ENCODE measurements at places on chromosomes 6 and 20.

DNA sequence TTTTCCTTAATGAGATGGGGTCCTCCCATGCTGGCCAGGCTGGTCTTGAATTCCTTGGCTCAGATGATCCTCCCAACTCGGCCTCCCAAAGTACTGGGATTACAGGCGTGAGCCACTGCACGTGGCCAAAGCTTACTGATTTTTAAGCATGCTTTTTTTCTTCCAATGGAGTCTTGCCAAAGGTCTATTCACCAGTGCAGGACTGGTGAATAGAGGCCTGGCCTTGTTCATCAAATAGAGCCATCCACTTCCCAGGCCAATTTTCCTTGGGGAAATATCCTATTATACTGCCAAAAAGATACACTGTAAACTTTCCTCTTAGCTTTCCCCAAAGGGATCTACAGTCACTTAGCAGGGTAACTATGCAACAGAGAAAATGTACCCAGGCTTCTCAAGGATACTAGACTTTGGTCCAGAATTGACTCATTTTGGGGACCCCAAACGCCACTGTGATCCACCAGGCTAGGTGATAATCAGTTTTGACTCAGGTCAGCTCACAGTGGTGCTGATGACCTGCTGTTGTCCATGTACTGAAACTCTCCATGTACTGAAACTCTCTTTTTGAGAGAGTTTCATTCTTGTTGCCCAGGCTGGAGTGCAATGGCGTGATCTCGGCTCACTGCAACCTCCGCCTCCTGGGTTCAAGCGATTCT lies 91.8 kb downstream of the REPS1 start:
- no peak for DNase-seq

DNA sequence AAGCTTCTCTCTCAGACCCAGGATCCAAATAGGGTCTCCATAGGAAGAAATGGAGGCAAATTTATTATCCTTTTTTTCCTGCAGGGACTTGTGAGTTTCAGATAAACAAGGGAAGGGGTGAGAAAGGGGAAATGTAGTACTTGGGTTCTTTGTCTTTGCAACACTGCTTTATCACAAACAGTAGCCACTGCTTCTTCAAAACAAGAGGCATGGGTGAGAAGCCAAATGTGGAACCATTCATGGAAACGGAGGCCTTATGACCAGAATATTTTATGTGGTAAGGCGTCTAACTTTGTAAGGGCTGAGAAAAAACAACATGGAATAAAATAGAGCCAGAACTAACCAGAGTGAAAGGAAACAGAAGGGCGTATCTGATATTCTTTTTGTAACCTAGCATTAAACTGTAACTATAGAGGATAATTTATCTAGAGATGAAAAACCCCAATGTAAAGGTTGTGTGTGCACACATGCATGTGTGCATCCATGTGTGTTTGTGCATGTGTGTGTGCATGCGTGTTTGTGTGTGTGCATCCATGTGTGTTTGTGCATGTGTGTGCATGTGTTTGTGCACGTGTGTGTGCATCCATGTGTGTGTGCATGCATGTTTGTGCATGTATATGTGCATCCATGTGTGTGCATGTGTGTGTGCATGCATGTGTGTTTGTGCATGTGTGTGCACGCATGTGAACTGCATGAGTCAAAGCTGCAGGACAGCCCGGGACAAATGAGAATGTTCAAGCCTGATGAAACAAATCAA lies 143.3 kb upstream of the SMLR1 start:
- DNase-seq, result no peak

- DNase-seq, result no peak
Observed at GRCh38 chr6:128574402-128574801, 54.0 kb upstream of the PTPRK start.

- DNase-seq, result no peak
Observed at GRCh38 chr20:19095762-19096161, 116.7 kb upstream of the SLC24A3 start.

- no peak for DNase-seq
Observed at GRCh38 chr20:1310506-1311190, 18.3 kb downstream of the SDCBP2 start.

GRCh38 chr6:111652156-111652555 lies 46.5 kb upstream of the TRAF3IP2 start:
- DNase-seq, result no peak

DNA sequence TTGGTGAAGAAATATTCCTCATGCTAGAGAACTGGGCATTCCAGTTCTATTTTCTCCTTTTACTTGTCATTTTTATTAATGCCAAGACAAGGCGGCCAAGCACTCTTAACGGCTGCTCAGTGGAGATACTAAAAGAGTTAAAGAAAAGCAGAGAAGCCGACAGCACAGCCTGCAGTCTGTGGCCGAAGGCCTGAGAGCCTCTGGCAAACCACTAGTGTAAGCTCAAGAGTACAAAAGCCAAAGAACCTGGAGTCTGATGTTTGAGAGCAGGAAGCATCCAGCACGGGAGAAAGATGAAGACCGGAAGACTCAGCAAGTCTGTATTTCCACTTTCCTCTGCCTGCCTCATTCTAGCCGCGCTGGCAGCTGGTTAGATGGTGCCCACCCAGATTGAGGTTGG lies 167.1 kb upstream of the FUT9 start:
- no peak for DNase-seq

DNA sequence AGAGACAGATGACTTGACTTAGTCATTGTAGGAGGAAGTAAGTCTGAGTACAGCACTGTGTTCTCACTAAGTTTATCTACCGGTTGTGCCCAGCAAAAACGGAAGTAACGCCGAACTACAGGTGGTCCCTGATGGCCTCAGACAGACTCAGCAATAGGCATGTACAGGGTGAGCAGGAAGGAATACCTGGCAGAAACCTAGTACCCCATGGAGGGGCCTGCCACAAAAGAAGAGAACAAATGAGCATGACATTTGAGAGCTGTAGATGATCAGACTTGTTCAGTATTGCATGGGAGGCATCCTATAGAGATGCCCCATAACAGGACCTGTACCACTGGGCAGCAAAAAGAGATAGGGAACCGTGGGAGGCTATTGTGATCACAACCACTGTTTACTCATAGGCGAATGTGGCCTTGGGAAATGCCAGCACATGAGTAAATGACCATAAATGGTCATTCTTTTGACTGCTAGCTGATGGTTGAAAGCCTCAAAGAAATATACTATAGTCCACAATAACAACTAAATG lies 106.4 kb upstream of the TAB2 start:
- no peak for DNase-seq

DNA sequence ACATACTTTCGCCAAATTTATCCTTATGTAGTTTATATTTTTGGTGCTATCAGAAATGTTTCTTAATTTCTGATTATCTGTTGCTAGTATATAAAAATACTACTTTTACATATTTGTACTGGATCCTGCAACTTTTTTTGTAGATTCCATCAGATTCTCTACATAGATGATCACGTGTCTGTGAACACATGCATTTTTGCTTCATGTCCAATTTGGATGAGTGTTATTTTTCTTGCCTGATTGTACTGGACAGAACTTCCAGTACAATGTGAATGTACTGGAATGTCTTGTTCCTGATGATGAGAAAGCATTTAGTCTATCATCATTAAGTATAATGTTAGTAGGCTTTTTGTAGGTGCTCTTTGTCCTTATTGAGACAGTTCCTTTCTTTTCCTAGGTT lies 25.0 kb upstream of the SSR1 start:
- DNase-seq, result no peak

DNA sequence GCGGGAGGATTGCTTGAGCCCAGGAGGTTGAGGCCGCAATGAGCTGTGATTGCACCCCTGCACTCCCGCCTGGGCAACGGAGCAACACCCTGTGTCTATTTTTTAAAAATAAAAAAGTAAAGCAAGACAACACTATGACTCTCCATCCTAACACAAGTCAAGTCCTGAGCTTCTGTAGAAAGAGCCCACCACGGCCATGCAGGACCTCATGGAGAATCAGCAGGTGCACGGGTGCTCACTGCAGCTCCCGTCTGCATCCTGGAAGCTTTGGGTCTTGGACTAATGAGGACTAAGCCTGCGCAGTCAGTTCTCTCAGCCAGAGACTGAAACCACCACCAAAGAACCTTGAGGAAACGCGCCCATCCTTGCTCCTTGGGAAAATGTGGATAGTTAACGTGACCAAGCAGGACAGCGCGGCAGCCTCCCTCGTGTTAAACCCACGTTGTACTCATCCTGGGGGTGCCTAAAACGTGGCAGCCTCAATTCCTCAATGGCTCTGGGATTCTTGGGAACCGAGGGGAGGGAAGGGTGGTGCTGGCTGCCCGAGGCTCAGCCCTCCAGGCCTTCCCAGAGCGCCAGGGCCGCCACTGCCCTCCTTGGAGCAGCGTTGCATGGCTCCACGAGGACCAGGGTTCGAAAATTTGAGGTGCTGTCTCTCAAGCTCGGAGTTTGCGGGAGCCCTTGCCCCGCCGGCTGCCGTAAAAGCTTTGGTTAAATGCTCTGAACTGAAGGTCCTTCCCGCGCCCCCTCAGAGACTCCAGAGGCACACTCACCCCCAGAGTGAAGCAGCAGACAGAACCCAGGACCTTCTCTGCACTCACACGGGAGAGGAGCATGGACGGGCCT lies 29.0 kb downstream of the DLL1 start:
- no peak for DNase-seq

DNA sequence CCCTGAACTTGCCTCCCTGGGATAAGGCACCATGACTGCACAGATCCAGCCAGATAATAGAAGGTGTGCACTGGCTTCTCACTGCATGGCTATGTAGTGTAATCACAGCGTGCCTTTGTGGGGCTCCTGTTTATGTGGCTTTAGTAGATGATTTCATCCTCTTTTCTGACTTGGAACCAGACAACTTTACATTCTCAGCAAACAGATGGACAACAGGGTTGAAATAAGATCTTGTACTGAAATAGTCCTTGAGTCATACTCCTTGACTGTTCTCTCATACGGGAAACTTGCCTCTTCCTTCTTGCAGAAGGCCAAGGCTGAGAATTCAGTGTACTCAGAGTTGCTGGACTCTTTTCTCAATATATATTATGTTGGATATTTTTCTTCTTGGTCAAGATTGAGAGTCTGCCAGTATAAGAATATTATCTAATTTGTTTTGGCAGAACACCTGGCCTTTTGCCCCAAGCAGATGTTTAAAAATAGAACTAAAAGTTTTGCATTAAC lies 25.0 kb upstream of the RNF144B start:
- DNase-seq, result no peak

All from occipital lobe (tissue), 3 donors.